Hippocampal formation (tissue), 2 donors: ENCODE measurements at places on chromosomes 5 and 9.

DNA sequence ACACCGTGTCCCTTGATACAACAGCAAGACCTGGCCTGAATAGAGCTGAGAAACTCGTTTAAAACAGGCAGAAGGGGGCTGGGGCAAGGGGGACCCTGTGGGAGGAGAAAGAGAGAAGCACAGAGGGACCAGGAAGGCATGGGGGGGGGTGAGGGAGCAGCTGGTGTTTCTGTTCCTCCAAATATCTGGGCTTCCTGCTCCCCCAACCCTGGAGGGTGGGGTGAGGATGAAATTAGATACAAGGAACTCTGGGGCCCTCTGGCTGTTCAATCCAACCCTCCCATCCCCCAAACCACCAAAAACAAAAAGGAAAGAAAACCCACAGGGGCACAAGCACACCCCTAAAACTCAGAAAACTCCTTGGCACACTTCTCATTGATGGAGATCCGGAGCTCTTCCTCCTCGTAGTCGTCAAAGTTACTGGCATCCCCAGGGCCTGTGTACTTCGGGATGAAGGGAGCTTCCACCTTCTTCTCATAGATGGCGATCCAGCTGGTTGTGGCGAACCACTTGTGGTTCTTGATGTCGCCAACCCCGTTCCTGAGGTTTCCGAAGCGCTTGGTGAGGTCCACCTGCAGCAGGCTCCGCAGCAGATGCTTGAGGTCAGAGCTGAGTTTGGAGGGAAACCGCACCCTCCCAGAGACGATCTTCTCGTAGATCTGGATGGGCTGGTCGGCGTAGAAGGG lies 1.1 kb downstream of the PRKACG start:
- DNase-seq, result no peak

DNA sequence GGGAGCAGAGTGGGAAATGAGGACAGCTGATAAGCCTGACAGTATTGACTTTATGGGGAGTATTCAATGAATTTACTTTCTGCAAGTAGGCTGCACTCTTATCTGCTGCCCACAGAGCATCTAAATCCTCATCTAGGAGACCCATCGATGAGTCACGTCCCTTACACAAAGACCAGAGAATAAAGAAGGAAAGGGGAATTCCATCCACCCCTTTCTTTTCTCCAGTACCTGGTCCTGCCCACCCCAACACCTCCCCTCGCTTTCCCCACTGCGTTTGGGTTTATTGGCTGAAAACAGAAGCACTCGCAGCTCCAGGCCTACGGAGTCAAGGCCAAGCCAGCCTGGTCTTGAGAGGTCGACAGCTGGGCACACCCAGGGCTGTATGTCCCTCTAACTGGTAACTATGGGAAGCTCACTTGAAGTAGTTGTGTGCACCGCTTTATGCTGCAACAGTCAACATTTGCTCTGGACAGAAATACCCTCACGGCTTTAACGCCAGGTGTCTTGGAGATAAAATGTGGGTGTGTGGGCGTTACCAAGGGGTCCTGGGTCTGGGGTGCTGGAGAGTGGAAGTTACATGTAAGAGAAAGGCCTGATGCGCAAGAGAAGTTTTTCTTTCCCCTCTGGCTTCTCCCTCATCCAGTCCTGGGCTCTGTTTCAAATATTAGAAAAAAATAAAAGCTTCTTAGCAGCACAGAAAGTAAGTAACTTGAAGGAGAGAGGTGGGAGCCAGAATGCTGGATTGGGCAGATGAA lies 14.5 kb upstream of the TAL2 start:
- DNase-seq, result no peak

- peak; percentile 71 for DNase-seq
Measured at GRCh38 chr5:132500931-132501628, 10.5 kb upstream of the IRF1 start.

DNA sequence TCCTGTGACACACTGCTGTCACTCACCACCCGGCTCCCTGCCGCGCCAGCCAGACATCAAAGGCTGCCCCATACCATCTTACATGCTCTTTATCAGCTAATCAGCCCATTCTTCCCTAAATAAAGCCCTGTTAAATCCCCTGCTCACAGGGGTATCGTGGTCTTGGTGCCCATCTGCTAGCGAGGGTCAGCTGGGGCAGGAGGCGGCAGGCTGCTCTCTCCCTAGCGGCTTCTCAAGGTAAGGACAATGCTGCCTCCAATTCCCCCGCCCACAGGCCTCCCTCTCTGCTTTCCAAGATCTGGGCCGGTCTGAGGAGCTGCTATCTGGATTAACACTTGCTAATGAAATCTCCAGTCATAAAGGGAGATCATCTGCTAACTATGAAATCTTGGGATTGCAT lies 26.8 kb downstream of the BARHL1 start:
- DNase-seq, result no peak

GRCh38 chr9:89448381-89448780 lies 49.5 kb downstream of the SEMA4D start:
- DNase-seq, result peak; percentile 83

- DNase-seq, result no peak
Measured at GRCh38 chr5:157924931-157925729, 66.2 kb upstream of the CLINT1 start.

- no peak for DNase-seq
Measured at GRCh38 chr5:87778876-87779275, 366.1 kb upstream of the CCNH start.

GRCh38 chr9:106321394-106322180 lies 541.4 kb upstream of the ZNF462 start:
- DNase-seq, result no peak

GRCh38 chr5:67318746-67319145 lies 122.1 kb upstream of the CD180 start:
- DNase-seq, result no peak

- no peak for DNase-seq
Measured at GRCh38 chr9:111886983-111887718, 9.5 kb upstream of the UGCG start.

DNA sequence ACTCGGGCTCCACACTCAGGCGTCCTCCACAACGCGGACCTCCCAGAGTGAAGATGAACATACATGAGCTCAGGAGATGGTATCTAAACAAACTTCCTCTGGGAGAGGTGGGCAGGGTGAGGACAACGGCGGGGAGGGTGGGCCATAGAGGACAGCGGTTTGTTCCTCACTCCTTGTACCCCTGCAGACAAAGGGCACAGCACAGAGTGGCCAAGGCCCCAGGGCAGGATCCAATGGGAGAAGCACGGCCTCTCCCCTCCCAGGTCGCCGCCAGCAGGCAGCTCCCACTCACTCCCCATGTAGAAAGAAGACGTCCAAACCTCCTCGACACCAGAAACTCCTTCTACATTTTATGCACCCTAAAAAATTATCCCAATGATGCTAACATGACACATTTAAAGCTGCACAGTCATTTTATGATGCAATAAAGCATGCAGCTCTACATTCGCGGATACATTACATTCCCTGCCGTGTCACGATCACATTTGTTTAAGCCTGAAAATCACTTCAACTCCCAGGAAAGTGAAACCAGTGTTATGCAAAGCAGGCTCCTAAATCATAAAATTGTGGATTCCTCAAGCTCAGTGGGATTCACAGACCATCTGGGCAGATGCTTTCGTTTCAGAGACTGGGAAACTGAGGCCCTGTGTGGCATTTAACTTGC lies 87.5 kb upstream of the SARDH start:
- DNase-seq, result no peak

- DNase-seq, result no peak
Measured at GRCh38 chr9:121196389-121196788, 5.3 kb downstream of the RAB14 start.

- no peak for DNase-seq
Measured at GRCh38 chr5:178142642-178143041, 11.0 kb downstream of the NHP2 start.

DNA sequence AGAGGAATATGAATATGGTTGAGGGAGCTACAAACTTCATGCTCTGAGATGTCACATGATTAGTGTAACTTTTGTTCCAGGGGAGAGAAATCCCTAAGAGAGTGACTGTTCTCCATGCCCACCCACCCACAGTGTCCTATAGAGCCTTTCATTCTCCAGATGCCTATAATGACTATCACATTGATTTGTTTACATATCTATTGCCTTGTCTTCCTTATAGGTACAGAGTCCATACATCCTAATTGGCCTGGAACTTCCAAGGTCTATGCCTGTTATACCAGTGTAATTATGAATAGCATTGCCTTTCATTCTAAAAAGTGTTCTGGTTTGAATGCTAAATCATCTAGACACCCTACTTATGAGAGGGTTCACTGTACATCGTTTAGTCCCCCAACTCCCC lies 475.4 kb downstream of the RAB3C start:
- DNase-seq, result no peak

DNA sequence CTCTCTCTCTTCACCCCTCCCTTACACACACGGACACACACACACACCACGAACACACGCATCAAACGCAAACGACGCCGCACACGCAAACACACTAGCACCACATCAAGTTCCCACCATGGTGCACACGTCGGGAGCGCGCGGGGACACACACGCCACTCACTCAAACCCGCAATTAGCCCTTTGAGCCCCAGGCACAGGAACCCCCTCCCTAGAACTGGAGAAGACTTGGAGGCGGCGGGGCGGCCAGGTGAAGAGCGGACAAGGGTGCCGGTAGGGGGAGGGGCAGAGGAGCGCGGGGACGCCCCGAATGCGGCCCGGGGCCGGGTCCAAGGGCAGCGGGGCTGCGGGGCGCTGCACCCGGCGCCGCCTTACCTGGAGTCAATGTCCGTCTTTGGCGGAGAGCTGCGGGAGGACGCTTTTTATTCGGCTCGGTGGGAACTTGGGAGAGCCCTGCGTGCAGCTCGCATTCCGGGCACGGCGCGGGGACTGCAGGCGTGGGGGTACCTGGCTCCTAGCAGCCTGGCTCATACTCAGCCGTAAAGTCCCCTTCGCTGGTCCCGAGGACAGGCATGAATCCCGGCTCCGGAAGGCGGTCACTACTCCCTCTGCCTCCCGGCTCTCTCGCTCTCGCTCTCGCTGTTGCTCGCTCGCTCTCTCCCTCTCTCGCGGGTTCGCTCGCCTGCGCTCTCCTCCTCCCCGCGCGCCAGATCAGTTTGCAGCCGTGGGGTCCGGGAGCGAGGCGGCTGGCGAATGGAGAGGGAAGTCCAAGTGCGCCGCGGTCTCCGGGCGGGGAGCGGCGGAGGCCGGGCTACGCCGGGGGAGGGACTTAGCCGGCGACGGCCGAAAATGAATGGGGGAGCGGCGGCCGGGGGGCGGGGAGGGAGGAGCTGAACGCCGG lies at the start of gene BRINP1:
TSS of gene BRINP1 (minus strand) at position 755 of the 901 bp plus-strand sequence. CDS start 56,080 bp downstream, outside the sequence.
- peak; percentile 52 for DNase-seq

GRCh38 chr9:131284856-131285255 lies 4.7 kb upstream of the PLPP7 start:
- DNase-seq, result no peak

DNA sequence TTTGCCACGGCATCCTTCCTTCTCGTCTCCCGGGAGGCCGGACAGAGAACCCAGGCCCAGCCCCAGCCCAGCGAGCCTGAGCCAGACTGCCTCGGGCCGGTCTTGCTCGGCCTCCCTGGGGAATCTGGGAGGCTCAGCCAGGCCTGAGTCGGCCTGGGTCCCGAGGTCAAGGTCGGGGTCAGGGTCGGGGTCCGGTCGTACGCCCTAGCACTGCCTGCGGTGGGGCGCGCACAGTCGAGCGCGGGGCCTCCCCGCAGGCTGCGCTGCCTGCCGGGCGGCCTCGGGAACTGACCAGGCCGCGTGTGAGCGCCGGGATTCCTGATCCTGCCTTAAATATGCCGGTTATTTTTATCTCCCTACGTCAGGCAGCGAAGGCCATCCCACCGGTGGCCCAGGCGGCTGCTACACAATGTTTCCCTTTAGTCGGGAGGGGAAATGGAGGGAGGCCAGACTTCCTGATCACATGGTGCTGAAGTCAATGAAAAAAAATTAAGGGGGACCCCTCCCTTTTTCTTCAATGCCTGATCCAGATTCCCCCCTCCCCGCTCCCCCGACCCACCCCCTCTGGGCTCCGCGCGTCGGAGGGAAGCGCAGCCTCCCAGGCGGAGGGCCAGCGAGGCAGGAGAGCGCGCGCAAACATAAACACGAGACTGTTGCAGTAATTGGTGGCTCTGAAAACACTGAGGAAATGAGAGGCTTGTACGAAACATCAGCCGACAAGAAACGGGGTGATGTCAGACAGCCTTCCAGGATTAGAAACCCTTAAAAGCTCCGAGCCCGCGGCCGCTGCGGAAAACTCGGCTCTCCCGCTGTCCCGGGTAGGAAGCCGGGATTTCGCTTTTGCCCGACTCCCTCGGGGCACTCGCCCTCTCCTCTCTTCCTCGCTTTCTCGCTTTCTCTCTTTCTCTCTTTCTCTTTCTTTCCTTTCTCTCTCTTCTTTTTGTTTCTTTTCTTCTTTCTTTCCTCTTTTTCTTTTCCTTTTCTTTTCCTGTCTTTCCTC lies 148.2 kb upstream of the KLF4 start:
- DNase-seq, result peak; percentile 82

DNA sequence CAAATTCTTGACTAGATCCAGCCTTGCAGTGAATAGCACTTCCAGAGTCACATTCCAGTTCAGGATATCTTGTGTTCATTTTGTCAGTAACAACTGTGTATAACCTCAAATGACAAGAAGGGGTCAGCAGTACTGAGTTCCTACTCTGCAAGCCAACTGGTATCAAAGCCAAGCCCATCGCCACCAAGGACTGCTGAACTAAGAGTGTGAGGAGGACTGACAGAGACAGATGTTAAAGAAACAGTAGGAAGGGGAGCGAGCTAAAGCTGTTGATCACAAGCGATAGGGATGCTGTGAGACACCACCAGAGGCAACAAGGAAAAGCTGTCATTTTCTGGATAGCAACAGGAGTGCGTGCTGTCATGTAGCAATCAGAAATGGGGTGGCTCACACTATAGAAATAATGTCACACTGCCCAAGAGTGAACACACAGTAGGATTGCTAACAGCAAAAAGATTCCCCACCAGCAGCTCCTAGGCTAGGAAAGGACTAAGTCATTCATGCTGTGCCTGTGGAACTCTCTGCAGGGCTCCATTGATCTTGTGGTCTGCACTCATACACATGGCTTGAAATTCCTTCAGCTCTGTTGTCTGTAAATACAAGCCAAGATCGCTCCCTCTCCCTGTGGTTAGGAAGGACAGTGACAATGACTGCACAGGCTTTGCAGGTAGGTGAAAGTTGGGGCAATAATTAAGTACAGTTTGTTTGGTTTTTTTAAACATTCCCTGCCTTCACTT lies 658.6 kb downstream of the NR2F1-AS1 start:
- no peak for DNase-seq

GRCh38 chr9:116061546-116062205 lies 91.9 kb upstream of the PAPPA start:
- no peak for DNase-seq

DNA sequence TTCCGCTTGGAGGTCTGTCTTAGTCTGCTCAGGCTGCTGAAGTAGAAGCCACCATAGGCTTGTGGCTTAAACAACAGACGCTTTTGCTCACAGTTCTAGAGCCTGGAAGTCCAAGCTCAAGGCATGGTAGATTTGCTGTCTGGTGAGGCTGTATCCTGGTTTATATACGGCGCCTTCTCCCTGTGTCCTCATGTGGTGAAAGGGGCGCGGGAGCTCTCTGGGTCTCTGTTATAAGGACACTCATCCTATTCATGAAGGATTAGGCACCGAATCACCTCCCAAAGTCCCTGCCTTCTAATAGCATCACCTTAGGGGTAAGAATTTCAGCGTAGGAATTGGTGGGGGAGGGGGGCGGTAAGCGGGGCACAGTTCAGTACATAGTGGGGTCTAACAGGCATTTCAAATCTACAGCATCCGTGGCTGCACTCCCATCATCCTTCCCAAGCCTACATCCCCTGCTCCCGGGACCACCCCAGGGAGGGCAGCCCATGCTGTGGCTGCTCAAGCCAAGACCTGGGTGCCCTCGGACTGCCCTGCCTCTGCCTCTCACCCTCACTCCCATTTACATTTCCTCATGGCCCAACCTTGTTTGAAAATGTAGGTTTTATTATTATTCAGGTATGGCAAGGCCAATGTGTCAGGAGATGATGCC lies 15.1 kb upstream of the LPCAT1 start:
- no peak for DNase-seq
